Stimulated activated CD4-positive, alpha-beta T cell treated with anti-CD3 and anti-CD28 coated beads, Interleukin-4, amount 100 ng/mL, for 1 hour (primary cell): ENCODE measurements at places on chromosomes 2 and 18.

GRCh38 chr2:158723181-158723838, 71.8 kb upstream of the DAPL1 start:
- DNase-seq, result no peak

GRCh38 chr18:7632152-7633098, 65.3 kb downstream of the PTPRM start:
- DNase-seq, result no peak

DNA sequence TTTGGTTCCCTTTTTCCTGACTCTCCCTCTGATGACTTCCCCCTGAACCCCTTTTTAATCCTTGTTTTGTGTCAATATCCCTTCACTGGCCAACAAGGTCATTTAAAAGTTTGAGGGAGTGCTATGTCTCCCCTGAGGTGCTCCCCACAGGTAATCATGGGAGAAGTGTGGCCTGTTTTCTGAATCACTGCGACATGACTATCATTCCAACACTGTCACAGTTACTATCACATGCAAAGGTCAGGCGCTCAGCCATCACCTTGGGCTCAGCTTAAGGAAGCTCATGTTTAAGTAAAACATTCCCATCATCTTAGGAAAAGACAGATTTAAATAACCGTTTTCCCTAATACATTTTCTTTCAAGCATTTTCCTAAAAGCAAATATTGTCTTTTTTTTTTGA, 20.9 kb upstream of the ACAA2 start:
- no peak for DNase-seq

DNA sequence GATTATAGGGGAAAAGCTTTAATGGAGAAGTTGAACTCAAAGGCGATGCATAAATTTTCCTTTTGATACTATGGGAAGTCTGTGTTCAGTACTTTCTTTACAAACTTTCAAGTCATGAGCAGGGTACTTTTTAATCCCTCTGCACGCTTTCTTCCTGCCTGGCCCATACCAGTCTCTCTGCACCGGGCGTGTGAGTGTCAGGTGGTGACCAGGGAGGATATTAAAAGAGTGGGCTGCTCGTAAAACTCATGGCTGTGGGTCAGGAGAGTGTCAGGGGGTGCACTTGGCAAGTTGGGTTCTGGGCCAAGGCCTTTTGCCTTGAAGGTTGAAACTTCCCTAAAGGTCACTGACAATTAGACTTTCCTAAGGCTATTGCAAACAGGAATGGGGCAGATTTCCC, 367.8 kb downstream of the GPD2 start:
- no peak for DNase-seq

- no peak for DNase-seq
Measured at GRCh38 chr2:100987974-100988373, 14.1 kb upstream of the RPL31 start.

DNA sequence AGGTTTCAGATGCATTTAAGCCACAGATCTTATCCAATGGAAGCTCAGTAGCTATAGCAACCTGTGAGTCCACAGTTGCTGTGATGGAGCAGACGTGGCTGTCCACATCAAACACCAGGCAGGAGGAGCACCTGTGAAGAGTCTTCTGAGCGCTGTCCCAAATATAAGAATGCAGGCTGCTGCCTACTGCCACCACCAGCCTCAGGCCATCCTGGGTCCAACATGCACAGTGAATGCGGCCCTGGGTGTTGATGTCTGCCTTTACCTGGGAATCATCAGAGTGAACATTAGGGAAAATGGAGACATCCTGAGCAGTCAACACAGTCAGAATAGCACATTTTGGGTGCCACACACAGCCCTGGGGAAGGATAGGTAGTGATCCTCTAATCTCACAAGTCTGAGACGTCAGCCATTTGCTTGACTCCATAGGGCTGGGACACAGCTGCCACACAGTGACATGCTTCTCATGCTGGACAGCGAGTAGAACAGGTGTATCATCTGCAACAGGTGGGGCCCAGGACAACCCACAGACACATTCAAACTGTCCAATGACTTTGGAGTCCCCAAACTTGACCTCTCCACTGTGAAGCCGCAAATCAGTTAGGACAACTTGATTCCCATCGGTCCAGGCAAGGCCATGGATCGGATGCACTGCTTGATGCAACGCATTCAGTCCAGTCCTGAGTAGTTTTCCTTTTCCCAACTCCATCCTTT, 8.2 kb downstream of the WDCP start:
- no peak for DNase-seq

DNA sequence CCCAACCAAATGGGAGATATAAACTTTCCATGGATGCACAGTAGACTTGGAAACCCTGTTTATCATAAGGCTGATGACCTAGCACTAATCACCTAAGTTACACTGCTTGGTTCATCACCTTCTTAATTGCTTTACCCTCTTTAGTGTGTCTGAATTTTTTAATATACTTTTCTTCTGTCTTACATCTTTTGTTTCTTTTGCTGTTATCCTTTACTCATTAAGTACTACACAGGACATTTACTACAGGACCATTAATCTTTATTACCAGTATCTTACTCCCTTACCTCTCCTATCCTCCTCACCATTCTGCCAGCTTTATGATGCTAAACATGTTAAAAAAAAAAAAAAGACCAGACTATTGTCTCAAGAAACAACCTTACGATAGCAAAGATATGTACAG, 333.6 kb downstream of the KIAA1328 start:
- DNase-seq, result no peak

DNA sequence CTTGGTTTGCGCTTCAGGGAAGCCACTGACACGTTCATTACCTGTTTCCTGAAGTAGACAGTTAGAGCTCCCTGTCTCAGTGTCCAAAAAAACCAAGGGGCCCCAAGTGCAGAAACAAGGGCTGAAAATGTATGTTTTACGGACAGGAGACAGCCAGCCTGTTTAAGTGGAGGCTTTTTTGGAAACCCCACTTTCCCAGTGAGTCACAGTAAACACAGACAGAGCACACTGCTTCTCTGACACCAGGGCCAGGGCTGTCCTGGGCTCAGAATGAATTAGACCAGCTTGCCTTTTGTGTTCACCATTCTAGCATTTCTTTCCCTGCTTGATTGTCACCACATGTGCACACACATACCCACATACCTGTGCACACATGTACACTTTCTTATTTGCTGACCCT, 128.6 kb downstream of the SH3RF3 start:
- no peak for DNase-seq

GRCh38 chr2:216546241-216546640, 47.6 kb downstream of the RPL37A start:
- no peak for DNase-seq

DNA sequence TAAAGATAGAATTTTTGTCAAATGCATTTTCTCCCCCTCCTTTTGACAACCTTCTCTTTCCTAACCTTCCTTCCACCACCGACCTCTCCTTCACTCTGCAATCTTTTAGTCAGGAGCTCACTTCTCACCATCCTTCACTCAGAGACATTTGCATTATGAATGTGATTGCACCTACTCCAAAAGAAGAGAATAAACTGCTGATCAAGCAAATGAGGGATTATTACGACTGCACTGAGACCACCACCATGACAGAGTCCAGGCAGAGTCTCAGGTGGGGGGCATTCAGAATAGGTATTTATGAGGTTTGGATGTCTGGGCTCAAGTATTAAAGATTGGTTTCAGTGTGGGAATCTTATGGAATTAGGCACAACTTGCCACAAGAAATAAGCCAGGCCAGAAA, 483.9 kb downstream of the PTH2R start:
- DNase-seq, result no peak

- DNase-seq, result no peak
Measured at GRCh38 chr2:135258193-135258592, 206.1 kb downstream of the RAB3GAP1 start.

- DNase-seq, result no peak
Measured at GRCh38 chr2:240365971-240366471, 69.4 kb upstream of the GPC1 start.

DNA sequence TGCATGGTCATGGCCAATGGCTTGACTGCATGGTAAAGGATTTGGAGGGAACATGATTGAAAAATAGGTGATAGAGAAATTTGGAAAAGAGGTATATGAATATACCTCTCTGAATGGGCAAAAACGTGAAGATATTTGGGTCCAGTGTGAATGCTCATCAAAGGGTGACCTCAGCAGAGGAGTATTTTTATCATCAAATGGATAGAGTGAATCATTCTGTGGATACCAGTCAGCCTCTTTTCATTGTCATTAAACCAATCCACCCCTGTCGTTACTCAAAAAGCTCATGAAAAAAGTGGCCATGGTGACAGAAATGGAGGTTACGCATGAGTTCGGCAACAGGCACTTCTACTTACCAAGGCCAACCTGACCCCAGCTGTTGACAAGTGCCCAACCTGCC, 1074.7 kb downstream of the TSN start:
- DNase-seq, result no peak

DNA sequence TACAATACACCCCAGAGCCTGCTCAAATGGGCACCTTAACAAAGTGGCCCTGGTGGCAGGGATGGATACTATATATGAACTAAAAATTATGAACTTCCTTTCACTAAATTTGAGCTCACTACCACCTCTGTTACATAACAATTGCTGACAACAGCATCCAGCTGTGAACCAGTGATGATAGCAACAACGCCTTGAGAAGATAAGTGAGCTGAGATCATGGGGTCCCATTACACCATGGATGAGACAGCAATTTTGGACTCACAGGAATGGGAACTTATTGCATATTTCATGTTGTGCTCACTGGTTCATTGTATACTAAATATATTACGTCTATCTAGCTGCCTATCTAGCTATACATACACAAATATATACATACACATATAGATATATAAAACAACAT, 16.9 kb upstream of the ALMS1 start:
- no peak for DNase-seq

GRCh38 chr18:61749031-61749430, 143.8 kb downstream of the RNF152 start:
- DNase-seq, result no peak

DNA sequence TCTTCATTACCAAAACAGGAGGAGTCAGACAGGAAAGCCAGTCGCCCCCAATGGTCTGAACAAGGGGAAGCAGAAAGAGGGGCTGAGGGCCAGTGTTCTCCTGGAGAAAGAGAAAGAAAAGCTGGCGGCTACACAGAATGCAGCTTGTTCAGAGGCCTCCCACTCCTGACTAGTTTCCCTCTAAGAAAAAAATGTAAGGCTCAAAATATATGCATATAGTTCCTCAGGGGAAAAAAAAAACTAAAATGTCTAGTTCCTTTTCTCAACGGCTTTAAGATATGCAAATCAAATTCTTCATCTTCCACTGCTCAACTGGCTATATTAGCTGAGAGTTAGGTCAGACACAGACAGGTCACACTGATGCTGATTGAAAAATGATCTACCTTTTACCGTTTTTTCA, 18.6 kb downstream of the MBOAT2 start:
- DNase-seq, result no peak

GRCh38 chr2:189165656-189166380, 13.7 kb downstream of the COL5A2 start:
- no peak for DNase-seq

- DNase-seq, result no peak
Measured at GRCh38 chr2:88658881-88659537, 31.7 kb upstream of the EIF2AK3 start.

DNA sequence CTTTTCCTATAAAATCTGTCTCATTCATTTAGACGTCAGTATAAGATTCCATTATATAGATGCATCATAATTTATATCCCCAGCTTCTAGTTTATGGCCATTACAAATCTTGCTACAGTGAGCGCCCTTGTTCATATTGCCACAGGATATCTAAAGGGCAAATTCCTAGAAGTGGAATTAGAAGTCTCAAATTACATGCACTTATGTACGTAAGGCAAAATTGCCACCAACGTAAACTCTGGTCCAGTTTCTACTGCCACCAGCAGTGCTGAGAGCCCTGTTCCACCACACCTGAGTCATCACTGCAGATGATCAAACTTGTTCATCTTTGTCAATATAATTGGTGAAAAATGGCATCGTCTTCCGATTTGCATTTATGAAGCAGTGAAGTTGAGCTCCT, 90.9 kb upstream of the ID2 start:
- no peak for DNase-seq

GRCh38 chr2:51718881-51719280, 686.9 kb upstream of the NRXN1 start:
- no peak for DNase-seq

GRCh38 chr2:152443771-152444170, 108.8 kb downstream of the FMNL2 start:
- no peak for DNase-seq

- no peak for DNase-seq
Measured at GRCh38 chr2:240868286-240869108, at the start of gene AGXT. Gene AGXT (plus strand): TSS chr2:240868824. CDS start chr2:240868866, 42 bp downstream.

DNA sequence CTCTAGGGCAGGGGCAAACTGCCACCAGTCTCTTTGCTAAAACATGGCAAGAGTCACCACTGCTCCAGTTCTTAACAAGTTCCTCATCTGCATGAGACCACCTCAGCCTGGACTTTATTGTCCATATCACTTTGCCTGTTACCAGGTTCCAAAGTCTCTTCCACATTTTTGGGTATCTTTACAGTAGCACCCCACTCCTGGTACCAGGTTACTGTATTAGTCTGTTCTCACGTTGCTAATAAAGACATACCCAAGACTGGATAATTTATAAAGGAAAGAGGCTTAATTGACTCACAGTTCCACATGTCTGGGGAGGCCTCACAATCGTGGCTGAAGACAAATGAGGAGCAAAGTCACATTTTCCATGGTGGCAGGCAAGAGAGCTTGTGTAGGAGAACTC, 5.5 kb upstream of the DPP4 start:
- no peak for DNase-seq

DNA sequence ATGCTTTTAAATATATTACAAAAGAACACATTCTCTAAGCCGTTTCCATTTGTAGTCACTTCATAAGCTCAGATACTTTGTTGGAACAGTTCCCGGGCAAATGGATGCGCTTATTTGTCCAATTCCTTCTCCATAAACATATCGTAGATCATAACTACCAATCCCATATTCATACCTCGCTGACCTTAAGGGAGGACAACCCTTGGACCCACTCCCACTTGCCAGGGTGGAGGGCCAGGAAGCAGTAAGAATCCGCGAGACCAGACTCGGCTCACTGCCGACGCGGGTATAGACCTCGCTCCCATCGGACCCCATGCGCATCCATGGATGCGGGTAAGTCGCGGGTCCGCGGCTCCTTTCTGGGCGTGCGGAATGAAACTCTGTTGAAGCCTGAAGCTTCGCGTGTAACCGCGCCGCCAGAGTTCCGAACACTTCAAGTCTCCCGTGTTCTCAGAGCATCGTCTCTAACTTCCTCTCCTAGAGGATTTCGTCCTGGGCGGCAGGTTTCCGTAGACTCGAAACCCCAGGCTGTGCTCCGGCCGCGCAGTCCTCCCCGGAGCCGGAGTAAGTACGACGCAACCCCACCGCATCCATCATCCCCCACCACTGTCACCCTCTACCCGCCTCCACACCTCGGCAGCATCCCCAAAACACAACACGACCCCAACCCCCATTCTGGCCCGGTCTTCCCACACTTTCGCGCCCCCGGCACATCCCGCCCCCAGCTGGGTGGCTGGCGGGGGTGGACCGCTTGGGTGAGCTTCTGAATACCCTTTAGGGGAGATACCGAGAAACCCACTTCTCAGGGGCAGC, 1.1 kb downstream of the DSC3 start:
- no peak for DNase-seq

- no peak for DNase-seq
Measured at GRCh38 chr2:212299333-212299732, 239.3 kb downstream of the ERBB4 start.
